NCI-H1694 treated with DMSO at 0.1 percent for 48 hours (cell line): ENCODE measurements at places on chromosomes 5 and 9.

DNA sequence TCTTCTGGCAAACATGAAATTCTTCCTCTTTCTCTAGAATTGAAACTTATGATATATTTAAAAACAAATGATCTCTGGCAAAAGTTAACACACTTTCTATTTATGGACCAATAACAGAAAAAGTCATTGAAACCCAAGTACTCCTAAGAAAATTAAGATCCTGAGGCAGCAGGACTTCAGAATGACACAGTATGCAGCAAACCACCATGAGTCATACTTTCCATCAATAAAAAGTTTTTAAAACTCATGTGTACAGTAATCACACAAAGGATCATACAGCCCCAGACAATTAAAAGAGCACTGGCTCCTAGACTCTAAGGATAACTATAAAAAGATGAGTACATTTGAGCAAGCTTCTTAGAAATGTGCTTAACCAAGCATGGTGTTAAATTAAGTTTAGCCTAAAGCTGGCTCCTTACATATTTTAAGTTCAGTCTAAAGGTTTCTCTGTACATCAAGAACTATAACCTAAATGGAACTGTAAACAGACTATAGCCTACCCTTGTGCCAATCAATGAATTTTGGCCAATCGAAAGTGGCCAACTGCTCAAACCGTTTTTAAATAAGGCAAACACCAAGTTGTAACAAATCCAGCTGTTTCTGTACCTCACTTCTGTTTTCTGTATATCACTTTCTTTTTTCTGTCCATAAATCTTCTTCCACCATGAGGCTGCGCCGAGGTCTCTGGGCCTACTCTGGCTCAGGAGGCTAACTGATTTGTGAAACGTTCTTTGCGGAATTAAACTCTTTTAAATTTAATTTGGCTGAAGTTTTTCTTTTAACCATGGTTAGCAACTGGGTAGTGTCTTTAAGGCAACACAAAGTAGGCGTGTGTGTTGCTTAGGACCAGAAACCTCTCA is 232.1 kb upstream of the PIK3R1 start:
- no peak for DNase-seq

- DNase-seq: no peak
Observed at GRCh38 chr5:5710471-5710870, 288.0 kb downstream of the ICE1 start.

DNA sequence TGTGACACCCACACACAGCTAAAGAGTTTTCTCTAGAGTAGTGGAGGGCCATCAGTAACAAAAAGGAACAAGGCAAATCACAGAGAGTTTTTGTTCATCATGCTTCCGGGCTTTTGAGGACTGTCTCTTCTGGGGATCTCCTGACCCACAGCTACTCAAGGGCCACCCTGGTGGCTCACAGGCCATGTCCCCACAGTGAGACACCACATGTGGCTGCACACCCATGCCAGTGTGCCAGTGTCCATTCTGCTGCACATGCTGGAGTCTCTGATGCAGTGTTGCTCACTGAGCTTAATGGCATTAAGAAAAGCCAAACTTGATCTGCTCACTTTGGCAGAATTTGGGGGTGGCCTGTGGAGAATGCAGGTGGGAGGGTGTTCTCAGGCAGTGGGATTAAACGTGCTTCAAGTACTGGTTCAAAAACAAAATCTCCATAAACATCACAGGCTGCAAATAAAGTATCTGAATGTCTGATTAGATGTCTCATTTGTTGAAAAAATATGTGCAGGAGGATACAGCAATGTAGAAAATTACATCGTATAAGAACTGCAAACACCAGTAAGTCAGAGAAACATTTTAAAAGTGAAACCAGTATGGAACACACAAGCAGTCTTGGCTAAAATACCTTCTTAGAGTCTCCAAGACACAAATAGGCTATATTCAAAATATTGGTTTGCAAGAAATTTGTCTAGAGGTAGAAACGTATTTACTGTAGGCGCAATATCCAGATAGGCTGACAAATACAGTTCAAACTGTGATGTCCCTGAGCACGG is 11.0 kb downstream of the FREM1 start:
- no peak for DNase-seq

GRCh38 chr5:106956886-106957285 is 713.9 kb downstream of the EFNA5 start:
- DNase-seq: no peak

DNA sequence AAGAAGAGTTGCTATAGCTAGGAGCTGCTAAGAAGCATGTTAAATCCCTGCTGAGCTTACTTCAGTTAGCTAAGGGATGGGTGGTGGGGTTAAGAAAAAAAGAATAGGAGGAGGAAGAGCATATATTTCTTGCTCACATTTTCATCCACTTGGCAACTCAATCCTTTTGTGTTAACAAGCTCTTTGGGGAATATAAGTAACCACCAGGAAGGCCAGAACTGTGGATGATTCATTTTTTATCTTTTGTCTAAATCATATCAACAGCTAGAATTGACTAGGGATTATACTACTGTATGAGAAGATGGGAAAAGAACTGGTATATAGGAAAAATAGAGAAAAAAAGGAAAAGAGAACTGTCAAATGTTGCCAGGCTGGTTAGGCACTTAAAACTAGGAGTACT is 555.3 kb upstream of the ARRDC3 start:
- DNase-seq: no peak

DNA sequence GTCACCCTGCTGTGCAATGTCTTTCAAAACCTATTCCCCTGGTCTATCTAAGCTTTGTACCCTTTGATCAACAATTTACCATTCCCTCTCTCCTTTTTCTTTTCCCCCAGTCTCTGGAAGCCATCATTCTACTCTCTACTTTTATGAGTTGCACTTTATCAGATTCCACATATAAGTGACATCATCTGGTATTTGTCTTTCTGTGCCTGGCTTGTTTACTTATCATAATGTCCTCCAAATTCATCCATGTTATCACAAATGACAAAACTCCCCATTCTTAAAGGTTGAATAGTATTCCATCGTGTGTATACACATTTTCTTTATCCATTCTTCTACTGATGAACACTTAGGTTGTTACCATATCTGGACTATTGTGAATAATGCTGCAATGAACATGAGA is 344.2 kb upstream of the CCNH start:
- no peak for DNase-seq

DNA sequence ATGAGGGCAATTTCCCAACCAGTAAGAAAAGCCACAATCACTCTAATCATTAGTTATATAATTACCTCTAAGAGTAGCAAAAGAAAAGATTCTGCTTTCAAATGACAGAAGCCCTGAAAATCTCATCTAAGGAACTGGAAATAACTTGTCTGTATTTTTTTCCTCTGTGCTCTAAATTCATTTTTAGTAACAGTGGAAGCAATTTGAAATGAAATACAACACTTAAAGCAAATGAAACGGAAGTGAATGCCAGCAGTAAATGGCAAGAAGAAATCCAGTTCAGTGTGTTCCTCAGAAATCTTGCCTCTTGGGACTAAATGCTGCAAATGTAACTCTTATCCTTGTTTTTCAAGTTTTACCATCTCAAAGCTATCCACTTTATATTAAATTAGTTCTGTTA is 294.9 kb downstream of the TAF11L14 start:
- DNase-seq: no peak
